ENCODE measurements at places on chromosomes 6 and 20.

GRCh38 chr6:96450082-96450769 lies 71.4 kb upstream of the UFL1 start:
- no peak for DNase-seq

DNA sequence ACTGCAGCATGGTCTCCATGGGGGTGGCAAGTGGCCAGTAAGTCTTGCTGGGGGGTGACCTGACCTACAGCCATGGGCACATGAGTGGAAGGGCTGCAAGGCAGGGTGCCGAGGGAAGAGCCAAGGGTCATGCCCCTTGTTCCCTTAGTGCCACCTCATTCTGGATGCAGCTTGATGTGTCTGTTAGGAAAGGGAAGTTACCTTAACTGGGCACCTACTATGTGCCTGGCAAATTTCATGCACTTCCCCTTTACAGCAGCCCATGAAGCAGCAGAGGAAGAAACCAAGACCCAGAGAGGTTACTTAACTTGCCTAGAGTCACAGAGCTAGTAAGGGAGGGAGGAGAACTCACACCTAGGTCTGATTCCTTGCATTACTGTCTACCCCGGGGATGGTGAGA lies 174.0 kb downstream of the MRPL14 start:
- peak; percentile 28 for DNase-seq

GRCh38 chr6:18845896-18846295 lies 458.7 kb downstream of the RNF144B start:
- DNase-seq = no peak

DNA sequence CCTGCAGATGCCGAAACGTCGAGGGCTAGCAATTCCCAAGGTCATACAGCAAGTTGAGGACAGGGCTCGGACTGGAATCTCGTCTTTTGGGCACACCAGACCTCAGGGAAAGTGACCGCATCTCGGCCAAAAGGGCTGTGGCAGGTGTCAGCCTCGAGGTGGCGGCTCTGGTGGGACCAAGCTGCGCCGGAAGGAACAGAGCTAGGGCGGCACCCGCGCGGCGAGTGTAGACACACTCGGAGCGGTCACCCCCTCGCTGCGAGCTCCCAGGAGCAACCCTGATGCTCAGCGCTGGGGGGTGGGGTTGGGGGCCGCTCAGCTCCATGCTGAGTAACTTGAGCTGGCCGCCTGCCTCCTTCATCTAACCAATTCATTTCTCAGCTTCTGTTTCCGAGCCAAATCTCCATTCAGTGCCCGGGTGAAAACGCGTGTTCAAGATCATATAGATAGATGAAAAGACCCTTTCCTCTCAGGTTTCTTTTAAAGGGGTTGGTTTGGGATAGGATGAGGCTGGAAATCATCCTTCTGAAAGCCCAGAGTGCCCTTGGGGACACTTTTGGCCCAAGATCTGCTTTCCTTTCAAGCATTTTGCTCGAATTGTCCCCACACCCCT lies 2.2 kb upstream of the TUBB2B start:
- no peak for DNase-seq

GRCh38 chr6:32179766-32180405 lies 1.7 kb downstream of the RNF5 start:
- DNase-seq = no peak

- no peak for DNase-seq
Measured at GRCh38 chr20:17767624-17768023, 67.9 kb downstream of the BANF2 start.

GRCh38 chr6:1991332-1991878 lies 254.0 kb downstream of the GMDS start:
- no peak for DNase-seq

DNA sequence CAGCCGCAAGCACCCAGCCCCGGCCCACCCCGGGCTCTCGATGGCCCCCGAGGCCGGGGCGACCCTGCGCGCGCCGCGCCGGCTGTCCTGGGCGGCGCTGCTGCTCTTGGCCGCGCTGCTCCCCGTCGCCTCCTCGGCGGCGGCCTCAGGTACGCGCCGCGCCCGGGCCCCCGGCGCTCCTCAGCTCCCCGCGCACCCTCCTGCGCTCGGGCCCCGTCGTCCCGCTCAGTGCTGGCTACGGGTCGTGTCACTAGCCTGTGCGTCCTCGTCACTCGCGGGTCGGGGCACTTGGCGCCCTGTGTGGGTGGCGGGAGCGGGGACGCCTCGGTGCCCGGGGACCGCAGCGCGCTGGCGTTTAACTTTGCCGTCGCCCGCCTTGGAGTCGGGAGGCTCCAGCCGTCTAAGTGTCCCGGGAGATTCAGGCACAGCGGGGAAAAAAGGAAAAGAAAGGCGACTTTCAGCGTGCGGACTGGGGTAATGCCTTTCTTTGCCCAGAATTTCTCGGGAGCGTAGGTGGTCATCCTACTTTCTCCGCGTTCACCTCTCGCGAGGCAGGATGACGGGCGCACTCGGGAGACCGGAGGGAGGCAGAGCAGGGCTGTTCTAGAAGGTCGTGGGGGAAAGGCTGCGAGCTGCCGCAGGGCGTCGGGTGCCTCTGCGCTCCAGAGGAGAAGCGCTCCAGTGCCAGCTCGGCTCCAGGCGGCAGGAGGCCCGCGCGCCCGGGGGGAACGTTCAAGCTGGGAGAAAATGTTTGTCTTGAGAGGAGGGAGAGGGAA lies 545 bp downstream of the FNDC1 start:
- peak; percentile 22 for DNase-seq

GRCh38 chr20:53284696-53285095 lies 308.9 kb downstream of the ZNF217 start:
- no peak for DNase-seq

- no peak for DNase-seq
Measured at GRCh38 chr20:53480913-53481312, 112.7 kb downstream of the ZNF217 start.

DNA sequence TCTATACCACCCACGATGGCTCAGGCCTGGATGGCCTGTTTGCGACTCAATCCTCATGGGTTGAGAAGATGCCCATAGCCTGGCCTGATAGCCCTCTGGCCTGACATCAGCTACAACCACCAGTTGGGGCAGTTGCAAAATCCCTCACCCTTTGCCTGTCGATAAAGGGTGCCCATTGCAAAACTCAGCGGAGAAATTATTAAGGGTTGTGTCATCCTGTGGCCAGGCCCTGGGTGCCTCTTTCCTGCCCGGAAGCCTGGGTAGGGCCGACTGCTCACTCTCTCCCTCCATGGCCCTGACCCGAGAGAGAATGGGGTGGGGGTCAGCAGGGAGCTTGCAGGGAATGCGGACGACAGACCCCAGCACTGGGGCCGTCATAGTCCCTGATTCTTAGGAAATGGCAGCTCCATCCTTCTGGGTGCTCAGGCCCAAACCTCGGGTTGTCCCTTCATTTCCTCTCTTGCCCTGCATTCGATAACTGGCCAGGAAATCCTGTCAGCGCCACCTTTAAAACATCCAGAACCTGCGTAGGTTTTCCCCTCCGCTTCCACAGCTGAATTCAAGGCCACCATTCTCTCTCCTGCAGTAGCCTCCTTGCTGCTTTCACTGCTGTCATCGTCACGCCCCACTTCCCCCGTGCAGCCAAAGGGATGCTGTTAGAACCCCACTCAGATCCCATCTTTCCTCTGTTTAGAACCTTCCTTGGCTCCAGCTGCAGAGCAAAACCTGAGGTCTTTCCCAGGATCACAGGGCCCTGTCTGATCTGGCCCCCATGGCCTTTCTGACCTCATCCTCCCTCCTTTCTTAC lies 31.1 kb downstream of the CEBPB start:
- peak; percentile 96 for DNase-seq

All from suppressor macrophage (primary cell).